T-cell (primary cell): ENCODE measurements at places on chromosomes 16 and 17. TPM values are rescaled to one million over a fixed set of nuclear protein-coding genes. Genes with fewer than 3 reads are reported as not detected.
A peak's percentile ranks its signal among the peaks of the same experiment; 100 is the strongest.

GRCh38 chr16:11914210-11915113 is 1.3 kb downstream of the GSPT1 start:
- DNase-seq = peak; percentile 12

DNA sequence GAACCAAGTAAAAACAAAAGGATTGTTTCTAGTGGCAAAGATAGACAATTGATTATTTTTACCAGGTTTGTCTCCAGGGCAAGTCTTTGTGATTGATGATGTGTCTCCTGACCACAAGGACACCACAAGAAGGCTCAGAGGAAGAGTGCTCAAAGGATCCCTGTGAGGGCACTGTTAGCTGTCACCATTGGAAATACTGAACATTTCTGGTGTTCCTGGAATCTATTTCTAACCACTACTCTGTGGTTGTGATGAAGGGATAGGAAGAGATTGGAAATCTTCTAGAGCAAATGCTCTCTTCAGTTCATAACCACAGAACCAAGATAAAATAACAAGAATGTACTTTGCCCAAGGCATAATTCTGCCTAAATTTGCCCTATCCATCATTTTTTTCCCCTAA is 15.3 kb downstream of the RNF43 start:
- DNase-seq = no peak

HAP1 gene
- 0.49 TPM for total RNA-seq

DNA sequence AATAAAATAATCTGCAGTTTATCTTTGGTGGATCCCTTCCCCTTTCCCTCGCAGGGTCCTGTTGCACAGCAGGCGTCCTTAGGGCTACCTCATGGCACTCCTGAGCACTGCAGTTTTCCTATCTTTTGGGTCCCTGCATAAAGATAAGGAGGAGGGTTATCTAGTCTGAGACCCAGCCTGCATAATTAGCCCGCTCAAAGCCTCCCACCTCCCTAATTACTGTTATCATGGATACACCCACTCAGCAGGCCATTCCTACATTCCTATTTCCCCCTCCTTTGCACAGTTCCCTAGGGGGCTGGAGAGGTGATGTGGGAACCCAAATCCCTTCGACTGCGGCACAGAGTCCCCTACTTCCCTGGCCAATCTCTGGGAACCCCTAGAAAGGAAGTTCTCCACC is 5.1 kb upstream of the CLUH start:
- no peak for DNase-seq

DNA sequence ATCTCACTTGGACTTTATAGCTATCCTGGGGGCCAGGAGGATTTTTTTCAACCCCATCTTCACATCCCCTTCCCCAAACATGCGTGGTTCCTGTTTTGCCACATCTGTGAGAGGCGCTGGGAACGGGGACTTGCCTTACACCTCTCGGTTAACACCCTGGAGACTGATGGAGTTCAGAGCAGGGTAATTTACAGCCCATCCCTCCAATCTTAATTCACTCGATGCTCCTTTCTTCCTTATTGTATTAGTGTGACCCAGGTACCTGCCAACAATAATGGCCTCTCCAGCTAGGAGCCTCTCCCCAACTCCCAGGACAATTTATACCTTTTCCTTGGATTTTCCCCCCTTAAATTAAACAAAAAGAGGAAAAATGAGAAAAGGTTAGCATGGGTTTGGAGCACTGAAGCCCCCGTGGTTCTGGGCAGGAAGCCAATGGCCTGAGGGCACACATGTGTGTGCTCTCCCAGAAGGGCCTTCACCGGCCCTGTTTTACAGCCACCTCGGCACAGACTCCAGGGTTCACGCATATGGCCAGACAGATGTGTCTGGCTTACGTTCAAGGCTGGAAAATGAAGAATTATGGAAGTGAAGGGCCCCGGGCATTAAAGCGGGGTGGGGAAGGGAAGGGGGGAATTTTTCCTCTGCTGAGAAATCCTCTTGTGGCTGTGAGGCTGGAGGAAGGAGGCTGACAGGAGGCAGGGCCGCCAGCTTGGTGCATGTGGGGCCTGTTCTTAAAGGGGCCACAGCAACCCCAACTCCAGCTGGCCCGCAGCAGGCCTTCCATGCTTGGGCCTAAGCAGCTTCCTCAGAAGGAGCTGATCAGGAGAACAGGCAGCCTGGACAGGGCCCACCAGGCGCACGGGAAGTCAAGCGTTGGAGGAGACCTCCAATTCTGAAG is 21.4 kb downstream of the HIC1 start:
- no peak for DNase-seq

FOXO3B gene
- total RNA-seq = 8.3 TPM

DNA sequence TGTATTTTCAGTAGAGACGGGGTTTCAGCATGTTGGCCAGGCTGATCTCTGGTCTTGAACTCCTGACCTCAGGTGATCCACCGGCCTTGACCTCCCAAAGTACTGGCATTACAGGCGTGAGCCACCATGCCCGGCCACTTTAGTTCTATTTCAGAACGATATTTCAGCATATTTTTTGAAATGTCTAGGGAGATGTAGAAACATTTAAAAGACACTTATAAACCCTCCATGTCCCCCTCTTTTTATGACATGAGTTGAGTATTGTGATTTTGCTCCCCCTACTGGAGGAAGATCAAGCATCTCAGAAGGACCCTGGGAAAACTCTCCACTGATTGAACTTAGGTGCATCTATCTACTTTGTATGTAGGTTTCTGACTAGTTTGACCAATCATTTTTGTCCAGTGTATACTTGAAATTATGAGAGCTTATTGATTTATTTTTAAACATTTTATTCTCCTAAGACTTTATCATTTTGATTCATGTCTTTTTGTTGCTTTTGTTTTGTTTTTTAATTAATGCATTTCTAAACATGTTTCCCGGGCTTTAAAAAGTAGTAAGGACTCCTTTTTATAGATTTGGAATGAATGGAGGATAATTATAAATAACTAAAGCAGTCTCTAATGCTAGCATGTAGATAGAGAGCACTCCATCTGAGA is 105.1 kb downstream of the CHD9 start:
- no peak for DNase-seq

CCL14 gene
- not detected for total RNA-seq

PIEZO1 gene
- total RNA-seq = 274 TPM

DNA sequence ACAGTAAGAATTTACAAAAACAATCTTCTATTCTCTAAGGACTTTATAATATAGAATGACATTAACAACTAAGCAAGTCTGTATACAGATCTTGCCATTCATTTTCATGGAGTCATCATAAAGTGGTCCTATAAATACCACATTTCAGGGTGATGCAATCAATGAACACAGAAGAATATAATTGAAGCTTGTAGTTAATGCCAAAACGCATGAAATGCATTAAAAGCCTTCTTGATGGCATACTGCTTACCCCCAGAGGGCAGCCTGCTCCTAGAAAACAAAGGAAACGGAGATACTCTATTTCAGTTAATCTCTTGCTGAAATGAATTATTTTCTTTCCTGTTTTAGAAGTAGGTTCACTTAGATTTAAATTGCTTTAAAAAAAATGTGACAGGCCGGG is 45.2 kb upstream of the STAC2 start:
- no peak for DNase-seq

ASGR2 gene
- total RNA-seq = 0.25 TPM

- no peak for DNase-seq
These were observed 539 bp downstream of the LRRC45 start for GRCh38 chr17:82023447-82024241.

- no peak for DNase-seq
These were observed 59.6 kb upstream of the ADCY9 start for GRCh38 chr16:4175849-4176248.

C1QL1 gene
- not detected for total RNA-seq

DNA sequence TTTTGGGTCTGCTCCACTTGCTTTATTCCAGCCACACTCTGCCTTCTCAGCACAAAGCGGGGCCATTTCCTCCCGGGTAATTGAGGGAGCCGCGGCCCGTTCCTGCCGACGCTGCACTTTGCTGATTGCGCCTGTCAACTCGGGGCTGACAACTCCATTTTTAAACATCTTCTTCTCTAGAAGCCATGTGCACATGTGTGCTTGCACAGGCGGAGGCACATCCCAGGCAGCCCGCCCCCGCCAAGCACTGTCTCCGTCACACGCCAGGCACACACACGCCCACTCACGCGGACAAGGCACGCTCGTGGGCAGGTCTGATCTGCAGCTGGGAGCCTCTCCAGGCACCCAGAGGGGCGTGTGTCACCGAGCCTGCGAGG is 63.2 kb downstream of the ENGASE start:
- no peak for DNase-seq

DNA sequence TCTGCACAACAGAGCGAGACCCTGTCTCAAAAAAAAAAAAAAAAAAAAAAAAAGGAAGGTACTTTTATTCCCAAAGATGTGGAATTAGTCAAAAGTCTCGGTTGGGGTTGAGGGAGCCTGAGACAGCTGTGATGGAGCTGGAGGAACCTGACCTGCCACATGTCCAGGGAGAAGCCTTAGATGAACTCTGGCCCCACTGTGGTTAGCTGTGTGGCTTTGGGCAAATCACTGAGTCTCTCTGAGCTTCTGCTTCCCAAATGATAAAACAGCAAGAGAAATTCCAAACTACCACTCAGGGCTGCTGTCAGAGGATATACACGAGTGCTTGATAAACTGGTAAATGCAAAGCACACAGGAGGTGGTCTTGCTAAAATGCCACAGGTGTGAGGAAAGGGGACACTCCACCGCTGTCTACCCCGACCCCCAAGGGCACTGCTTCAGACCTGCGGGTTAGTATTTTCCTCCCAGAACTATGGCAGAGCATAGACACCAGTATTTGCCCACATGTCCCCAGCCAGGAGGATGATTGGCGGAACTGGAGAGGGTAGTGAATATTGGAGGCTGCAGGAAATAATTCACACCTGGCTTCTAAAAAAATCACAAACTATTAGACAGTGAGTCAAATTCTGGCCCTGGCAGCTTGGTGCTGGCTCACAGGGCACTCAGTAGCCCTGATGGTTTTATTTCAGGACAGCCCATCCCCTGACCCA is 14.7 kb downstream of the DRC3 start:
- DNase-seq = no peak
